T-helper 1 cell (primary cell): ENCODE measurements at places on chromosomes 7 and 10.

- no peak for DNase-seq
Measured at GRCh38 chr7:114930829-114931655, 9.1 kb downstream of the MDFIC start.

GRCh38 chr10:21990449-21990848 is 13.1 kb downstream of the DNAJC1 start:
- DNase-seq: no peak

DNA sequence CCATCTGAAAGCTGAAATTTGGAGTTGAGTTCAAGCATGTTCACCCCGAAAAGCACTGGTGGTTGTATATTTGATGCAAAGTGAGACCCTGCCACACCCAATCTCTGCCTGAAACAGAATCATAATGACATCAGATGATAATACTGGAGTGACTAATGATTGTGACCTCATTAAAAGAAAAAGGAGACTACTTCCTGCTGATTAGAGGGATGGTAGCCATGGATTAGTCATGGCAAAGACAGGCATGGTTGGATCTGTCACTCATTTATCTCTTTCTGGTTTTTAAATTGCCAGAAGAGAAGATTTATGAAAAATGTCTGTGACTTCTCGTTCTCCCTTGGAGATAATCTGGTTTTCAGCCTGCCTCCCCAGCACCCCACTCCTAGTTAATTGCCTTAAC is 101.2 kb downstream of the BAMBI start:
- DNase-seq: no peak

GRCh38 chr7:150900675-150901074 is 48.4 kb downstream of the AOC1 start:
- no peak for DNase-seq

DNA sequence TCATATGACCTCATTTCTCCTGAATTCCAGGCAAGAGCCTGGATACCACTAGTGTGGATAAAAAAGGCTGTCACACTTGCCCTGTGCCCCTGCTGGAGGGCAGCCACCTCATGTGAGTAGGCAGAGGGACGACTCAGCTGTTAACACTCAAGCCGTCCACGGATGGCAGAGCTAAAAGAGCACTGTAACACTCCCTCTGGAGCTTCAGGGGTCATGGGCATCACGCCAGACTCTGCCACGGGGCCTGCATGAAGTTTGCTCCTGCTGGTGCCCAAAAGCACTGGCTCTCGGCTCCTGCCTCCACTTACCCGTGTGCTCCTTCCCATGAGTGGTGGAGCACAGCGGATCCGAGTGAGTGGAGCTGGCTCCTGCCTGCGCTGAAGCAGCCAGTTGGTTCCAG is 919.8 kb upstream of the C7orf33 start:
- DNase-seq: no peak

- DNase-seq: no peak
Measured at GRCh38 chr10:64113792-64114191, 592.6 kb downstream of the REEP3 start.

- DNase-seq: no peak
Measured at GRCh38 chr7:147999962-148000361, 590.6 kb upstream of the C7orf33 start.

- DNase-seq: no peak
Measured at GRCh38 chr7:74248156-74248555, 6.0 kb downstream of the RFC2 start.

DNA sequence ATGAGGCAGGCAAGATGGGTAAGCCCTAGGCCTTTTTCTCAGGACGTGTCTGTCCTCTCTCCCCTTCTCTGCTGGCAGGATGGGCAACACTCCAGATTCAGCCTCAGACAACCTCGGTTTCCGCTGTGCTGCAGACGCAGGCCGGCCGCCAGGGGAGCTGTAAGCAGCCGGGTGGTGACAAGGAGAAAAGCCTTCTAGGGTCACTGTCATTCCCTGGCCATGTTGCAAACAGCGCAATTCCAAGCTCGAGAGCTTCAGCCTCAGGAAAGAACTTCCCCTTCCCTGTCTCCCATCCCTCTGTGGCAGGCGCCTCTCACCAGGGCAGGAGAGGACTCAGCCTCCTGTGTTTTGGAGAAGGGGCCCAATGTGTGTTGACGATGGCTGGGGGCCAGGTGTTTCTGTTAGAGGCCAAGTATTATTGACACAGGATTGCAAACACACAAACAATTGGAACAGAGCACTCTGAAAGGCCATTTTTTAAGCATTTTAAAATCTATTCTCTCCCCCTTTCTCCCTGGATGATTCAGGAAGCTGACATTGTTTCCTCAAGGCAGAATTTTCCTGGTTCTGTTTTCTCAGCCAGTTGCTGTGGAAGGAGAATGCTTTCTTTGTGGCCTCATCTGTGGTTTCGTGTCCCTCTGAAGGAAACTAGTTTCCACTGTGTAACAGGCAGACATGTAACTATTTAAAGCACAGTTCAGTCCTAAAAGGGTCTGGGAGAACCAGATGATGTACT is 13.1 kb downstream of the PHKG1 start:
- DNase-seq: no peak

- no peak for DNase-seq
Measured at GRCh38 chr10:132134241-132135052, 52.3 kb upstream of the DPYSL4 start.

DNA sequence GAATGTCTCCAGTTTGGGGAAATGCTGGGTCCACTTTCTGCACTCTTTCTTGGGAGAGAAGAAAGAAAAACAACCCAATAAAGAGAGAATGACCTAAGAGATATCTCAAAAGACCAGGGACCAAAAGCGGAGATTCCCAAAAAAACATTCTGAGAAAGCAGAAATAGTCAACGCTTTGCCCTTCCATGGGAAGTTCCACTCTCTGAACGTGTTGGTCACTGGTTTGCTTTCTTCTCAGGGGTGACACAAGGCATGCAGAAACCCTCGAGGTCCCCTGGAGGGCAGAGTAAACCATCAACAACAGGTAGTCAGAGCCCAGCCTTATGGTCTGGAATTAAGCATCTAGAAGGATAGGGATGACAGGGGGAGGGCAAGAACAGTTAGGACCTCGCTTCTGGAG is 26.2 kb upstream of the AOAH start:
- no peak for DNase-seq

- no peak for DNase-seq
Measured at GRCh38 chr7:121079425-121080169, 91.1 kb downstream of the CPED1 start.

DNA sequence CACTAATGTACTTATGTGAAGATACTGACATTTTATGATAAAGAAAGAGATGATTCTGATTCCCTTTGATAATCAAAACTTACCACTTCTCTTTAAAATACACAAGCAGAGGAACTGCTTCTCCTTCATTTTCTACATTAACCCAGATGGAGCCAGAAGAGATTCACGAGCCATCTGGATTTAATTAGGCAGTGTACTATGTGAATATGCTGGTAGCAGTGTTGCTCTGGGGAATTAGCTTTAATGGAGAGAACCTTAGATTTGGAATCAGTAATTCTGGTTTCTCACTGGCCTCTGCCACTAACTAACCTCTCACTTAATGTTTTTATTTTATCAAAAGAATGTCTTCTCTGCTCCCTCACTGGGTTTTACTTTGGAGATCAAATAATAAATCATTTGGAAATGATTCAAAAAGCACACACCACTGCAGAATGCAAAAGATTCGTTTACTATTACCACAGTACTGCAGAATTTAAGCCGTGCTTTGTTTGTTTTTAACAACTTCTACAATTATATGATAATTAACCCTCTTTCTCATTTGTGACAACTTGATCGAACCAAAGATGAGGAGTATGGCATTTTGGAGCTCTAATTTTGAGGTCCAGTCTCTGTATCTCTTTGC is 77.5 kb upstream of the PHYHIPL start:
- no peak for DNase-seq
